NCI-H1105 treated with DMSO at 0.1 percent for 48 hours (cell line): ENCODE measurements at places on chromosomes 11 and 22.

DNA sequence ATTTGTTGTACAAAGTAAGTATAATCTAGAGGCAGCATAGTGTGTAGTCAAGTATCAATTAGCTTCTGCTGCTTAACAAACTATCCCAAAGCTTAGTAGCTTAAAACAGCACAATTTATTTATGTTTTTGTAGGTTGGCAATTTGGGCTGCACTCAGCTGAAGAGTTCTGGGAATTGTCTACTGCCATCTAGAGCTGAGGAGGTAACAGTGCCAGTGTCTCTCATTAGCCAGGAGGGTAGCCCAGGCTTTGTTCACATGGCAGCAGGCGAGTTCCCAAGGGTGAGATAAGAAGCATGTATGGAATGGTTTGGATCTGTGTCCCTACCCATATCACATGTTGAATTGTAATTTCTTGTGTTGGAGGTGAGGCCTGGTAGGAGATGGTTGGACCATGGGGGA, 45.8 kb upstream of the SLN start:
- no peak for DNase-seq

DNA sequence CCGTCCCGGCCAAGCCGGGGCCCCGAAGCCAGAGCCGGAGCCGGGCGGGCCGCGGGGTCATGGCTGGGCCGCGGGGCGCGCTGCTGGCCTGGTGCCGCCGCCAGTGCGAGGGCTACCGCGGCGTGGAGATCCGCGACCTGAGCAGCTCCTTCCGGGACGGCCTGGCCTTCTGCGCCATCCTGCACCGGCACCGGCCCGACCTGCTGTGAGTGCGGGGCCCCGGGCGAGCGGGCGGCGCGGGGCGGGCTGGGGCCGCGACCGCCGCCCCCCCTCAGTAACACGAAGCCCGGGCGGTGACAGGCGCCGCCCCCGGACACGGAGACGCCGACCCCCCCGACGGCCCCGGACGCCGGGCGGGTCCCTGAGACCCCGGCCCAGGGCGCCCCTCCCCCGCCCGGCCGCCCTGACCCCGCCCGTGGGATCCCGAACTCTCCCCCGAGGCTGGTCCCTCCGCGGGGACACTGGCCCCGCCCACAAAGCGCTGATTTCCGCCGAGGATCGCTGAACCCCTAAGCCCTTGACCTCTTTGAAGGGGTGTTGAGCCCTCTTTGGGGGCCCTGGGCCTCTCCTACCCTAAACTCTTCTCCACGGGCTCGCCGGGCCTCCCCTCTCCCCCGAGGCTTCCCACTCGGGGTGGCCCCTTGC, 389 bp downstream of the MICALL1 start:
- no peak for DNase-seq

DNA sequence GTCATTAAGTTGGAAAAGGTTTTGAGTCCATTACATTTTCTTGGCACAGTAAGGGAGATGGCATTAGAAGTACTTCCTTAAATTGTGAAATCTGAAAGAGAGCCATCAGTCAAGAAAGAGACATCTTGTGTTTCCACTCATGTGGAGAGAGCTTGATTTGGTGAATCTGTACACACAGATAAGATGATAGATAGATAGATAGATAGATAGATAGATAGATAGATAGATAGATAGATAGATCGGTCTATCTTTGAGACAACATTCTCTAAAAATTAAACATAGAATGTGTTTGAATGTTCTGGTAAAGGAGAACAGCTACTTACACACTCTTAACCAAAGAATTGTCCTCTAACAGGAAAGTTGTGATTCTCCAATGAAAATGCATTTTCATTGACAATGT, 76.2 kb downstream of the TTC17 start:
- no peak for DNase-seq

DNA sequence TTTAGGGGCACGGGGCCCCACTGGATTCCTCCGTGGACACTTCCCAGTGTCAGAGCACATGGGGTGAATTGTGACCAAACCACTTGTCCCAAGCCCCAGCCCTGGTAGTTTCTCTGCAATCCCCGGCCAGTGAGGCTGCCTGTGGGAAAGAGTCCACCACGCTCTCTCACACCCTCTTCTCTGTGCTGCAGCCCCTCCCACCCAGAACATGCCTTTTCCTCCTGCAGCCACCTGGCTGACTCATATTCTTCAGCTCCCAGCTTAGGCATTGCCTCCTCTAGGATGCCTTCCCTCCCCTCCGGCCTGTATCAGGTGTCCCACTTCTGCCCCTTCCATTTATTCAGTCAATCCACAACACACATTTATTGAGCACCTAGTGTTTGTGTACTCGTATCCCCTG, 5.4 kb upstream of the RPS6KB2 start:
- no peak for DNase-seq

DNA sequence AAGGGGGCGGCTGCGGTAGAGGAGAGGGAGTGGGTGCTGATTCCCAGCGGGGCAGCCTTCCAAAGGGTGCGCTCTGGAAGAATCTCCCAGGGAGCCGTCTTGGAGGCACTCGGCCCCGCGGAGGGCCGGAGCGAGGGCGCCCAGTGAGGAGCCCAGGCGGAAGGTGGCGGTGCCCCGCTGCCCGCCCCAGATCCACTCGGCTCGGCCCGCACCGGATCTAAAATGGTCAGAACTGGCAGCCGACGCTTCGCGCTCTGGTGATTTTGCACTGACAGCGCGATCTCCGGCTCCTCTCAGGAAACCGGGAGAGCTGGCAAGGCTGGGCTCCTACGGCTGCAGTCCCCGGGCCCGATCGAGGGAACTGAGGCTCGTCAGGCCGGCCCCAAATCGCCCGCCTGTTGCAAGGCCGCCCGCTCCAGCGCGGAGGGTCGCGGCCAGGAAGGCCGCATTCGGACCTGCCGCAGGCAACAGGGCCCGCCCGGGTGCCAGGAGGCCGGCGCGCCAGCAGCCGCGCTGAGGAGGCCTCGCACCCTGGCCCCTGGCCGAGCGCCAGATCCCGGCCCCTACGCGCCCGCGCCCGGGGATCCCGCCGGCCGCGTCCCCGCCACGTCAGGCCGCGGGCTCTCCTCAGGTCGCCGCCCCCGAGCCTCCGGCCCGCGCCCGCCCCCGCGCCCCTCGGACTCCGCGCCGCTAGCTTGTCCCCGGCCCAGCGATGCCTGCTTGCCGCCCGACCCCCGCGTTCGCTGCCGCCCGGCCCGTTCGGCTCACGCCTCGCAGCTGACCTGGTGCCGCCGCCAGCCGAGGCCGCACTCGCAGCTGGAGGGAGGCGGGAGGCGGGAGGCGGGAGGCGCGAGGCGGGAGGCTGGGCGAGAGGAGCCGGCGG, at the start of gene KLHL22:
TSS of gene KLHL22 (minus strand) at position 818 of the 883 bp plus-strand sequence. CDS start 6,584 bp downstream, outside the sequence.
- peak; percentile 59 for DNase-seq

GRCh38 chr11:2287091-2287490, 14.6 kb downstream of the C11orf21 start:
- DNase-seq = no peak

- peak; percentile 75 for DNase-seq
Observed at GRCh38 chr11:2077061-2077802, 62.0 kb downstream of the IGF2 start.

DNA sequence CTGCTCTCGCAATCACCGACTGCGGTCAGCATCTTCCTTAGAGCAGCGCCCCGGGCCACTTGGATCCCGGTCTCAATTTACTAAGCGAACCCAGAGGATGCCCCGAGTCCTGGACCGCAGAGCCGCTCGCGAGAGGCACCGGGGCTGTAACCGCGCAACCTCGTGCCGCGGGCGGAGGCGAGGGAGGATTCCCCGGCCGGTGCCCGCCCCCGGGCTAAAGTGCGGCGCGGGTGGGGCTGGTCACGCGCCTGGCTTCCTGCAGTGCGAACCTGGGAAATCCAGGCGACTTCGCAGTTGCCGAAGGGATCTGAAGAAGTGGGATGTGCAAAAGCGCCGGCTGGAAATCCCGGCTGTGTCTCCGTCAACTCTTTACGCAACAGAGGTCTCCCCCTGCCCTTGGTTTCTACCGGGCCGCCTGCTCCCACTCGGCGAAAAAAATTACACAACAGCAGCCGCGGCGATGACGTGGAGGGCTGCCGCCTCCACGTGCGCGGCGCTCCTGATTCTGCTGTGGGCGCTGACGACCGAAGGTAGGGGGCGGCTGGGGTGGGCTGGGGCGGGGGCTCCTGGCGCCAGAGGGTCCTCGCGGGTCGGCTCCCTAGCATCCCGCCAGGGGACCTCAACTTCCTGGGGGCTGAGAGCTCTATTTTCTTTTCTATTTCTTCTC, at the start of gene NCR3LG1:
TSS of gene NCR3LG1 (plus strand) at position 291 of the 667 bp plus-strand sequence. CDS start at position 461, 170 bp downstream.
- peak; percentile 38 for DNase-seq

GRCh38 chr22:44128958-44129618, 51.6 kb upstream of the PARVG start:
- DNase-seq = no peak

GRCh38 chr11:127340438-127340837, 339.9 kb upstream of the KIRREL3 start:
- DNase-seq = no peak

DNA sequence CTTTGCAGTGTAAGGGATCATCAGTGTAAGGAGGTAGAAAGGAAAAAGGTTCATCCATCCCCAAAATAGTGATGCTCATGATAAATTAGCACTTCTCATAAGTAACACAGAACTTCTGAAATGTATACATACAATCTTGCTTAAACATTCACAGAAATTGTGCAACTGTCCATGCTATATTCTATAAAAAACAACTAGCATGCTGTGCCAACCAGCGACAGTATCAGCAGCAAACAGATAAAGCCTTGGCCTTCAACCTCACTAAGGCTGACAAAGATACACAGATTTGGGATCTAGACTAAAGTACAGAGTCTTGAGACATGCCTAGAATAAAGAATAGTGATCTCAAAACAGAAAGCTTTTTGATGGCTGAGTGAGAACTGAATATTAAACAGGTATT, 74.1 kb upstream of the CHRM4 start:
- DNase-seq = no peak

DNA sequence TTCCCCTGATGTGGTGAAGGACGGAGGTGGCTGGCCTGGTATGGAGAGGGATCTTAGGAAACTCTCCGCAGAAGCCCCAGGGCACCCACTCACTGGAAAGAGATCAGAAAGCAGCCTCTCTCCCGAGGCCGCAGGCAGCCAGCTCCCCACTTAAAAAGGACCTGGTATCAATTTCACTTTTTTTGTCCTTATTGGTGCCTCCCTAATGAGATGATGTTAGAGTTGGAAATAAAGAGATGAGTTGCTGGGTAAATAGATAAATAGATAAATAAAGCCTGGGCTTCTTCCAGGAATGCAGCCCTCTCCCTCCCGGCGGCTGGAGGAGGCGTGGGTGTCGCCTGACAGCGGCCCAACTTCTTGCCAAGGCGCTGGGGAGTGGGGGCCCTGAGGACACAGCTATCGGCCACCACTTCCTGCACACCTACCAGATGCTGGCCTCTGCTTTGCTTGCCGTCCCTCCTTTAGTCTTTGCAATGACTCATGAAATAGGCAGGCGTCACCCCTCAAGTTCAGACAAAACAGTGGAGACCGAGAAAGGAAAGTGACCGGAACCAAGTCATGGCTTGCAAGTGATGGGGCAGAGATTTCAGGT, 42.9 kb downstream of the LINC01488 start:
- DNase-seq = no peak

DNA sequence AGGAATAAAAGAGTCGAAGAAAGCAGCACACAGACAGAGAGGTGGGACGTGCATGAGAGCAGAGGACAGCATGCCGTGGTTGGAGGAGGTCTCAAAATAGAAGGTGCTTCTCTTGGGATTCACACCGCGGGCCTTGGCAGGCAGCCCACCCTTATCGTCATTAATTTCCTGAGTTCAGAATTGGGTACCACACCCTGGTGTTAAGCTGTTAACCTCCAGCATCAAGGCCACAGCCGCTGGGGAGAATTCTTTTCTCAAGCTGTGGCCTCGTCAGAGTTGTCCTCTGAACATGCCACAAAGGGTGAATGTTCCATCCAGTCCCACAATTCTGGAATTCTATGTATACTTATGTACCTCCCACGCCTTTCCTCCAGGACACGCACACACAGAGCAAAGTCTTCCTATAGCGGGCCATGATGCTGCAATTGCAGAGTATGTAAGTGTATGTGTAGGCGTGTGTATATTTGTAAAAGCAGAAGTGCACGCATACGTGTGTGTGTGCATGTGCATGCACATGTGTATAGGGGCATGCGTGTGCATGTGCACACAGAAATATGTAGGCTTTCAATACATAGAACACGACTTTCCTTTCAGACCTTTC, 39.0 kb downstream of the ADAMTS8 start:
- peak; percentile 2 for DNase-seq

GRCh38 chr11:65637794-65638419, at the start of gene SIPA1:
TSS of gene SIPA1 (plus strand) at chr11:65638101. CDS start at chr11:65640922, 2,821 bp downstream.
- peak; percentile 65 for DNase-seq

DNA sequence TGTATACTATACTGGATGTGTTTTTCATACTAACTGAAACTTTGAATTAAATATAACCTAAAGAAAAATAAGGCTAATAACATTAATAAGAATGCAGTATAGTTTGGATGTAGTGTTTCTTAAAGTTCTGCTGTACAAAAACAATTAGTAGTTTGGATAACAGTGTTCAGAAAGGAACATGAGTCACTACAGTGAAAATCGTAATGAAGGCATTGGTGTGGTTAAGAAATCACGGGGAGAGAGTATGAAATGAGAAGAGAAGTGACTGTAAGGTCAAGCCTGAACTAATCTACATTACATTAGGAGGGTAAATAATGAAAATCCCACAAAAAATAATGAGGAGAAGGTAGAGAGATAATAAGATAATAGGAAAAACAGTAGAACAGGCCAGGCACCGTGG, 726.6 kb upstream of the ARHGAP42 start:
- DNase-seq = no peak

- no peak for DNase-seq
Observed at GRCh38 chr22:21624880-21625791, 4.7 kb downstream of the YDJC start.

GRCh38 chr11:59615637-59616395, at the start of gene OSBP:
TSS of gene OSBP (minus strand) at chr11:59615774. CDS start at chr11:59615664, 110 bp downstream.
- DNase-seq = peak; percentile 100

- DNase-seq = no peak
Observed at GRCh38 chr11:128615076-128615475, 27.7 kb upstream of the ETS1 start.

GRCh38 chr11:113265362-113265761, 49.0 kb upstream of the TTC12 start:
- DNase-seq = no peak

- DNase-seq = no peak
Observed at GRCh38 chr11:117062498-117062897, 35.7 kb downstream of the SIK3 start.

DNA sequence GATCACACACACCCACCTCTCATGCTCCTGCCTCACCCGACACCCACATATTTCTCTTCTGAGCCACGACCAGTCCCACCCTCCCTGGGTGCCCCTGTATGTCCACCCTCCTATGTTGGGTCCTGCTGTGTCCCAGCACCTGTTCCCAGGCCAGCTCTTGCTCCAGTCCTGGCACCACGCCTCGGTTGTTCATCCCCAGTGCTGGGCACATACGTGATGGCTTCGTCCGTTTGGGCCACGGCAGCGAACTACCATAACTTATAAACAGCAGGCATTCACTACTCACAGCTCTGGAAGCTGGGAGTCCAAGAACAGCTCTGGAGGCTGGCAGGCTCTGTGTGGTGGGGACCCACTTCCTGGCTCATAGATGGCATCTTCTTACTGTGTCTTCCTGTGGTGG, 116.9 kb downstream of the BRD1 start:
- no peak for DNase-seq

- DNase-seq = no peak
Observed at GRCh38 chr11:112266410-112266778, 5.7 kb upstream of the PLET1 start.
